ENCODE measurements at places on chromosomes 11 and 22. TPM values are rescaled to one million over a fixed set of nuclear protein-coding genes. Genes with fewer than 3 reads are reported as not detected.

GRCh38 chr22:20117633-20118299 lies 740 bp upstream of the TRMT2A start:
- DNase-seq, result no peak

Gene GNAZ
- 6.7 TPM for polyA plus RNA-seq

GRCh38 chr22:25749420-25750169 lies 7.6 kb downstream of the MYO18B start:
- DNase-seq, result no peak

- no peak for DNase-seq
Observed at GRCh38 chr22:35972559-35972958, 56.1 kb downstream of the RBFOX2 start.

DNA sequence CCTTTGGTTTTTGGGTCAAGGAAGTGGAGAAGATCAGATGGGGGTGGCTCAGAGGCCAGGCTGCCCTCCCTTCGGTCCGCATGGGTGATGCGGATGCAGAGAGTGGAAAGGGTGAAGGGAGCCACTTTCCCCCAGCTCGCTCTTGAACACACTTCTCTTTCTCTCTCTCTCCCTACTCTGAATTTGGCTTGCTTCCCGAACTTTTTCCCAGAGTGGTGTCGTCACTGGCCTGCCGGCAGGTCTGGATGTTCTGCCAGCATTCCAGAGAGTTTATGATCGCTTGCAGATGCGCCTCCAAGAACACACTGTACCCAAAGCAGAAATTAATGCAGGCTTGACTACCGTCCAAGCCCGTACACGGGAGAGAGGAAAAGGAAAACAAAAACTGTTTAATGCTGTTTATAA lies 103.2 kb downstream of the ZBTB16 start:
- DNase-seq, result peak; percentile 97

- no peak for DNase-seq
Observed at GRCh38 chr22:21916309-21916918, 36.2 kb downstream of the PPM1F start.

Gene PKNOX2
- polyA plus RNA-seq, result 13.9 TPM

- DNase-seq, result no peak
Observed at GRCh38 chr11:117176186-117176585, 2.4 kb upstream of the SIDT2 start.

- DNase-seq, result no peak
Observed at GRCh38 chr11:4699697-4700435, 2.2 kb upstream of the OR51E2 start.

- DNase-seq, result no peak
Observed at GRCh38 chr11:64851831-64852351, 7.4 kb upstream of the CDC42BPG start.

DNA sequence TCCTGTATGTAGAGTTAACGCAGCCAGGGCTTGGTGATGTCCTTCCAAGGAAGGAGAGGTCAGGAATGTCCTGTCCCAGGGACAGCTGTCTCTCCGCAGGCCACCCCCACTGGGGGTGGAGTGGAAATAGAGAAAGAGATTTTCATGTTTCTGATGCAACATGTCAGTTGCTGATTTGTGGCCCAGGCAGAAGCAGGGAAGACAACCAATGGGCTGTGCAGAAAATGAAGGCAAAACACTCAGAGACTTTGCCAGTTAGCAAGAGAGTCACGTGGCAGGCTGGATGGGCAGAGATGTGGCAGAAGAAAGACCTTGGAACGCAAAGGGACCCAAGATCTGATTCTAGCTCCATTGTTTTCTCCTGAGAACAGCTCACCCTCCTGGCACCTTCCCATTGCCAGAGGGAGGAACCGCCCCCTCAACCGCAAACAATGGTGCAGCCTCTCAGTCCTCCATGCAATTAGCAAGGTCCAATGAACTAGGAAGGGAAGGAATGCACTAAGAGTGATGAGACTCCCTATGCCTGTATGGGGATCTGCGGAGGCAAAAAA lies 71.0 kb downstream of the SYN3 start:
- no peak for DNase-seq

DNA sequence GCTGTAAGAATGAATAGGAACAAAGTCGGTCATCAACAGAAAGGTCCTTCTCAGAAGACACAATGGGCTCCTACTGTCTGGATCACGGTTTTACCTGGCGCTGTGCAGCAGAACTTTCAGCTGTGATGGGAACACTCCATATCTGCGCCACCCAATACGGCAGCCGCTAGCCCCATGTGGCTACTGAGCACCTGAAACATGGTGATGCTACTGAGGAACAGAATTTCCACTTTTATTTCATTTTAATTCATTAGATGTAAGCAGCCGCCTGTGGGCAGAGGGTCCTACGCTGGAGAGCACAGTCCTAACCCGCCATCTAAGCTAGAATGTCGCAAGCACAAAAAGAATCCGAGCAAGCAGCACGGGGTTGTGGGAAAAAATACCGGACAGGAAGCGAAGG lies 2.7 kb downstream of the SULT4A1 start:
- no peak for DNase-seq

DNA sequence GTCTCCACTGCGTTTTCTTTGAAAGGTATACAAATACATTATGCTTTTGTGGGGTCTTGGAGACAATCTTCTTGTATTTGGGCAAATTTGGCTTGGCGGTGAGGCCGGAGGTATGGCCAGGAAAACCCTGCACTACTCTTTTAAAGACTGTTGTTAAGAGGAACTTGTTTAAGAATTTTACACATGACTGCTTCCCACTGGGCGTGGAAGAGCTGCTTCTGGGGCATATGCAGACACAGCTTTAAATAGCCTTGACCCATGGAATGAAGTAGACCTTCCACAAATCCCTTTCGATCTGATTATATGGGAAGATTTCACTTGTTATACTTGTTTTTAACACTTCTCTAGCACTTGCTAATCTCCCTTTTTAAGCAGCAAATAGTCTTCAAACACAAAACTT lies 453.6 kb downstream of the MN1 start:
- DNase-seq, result peak; percentile 54

- no peak for DNase-seq
Observed at GRCh38 chr11:61587951-61588727, 7.3 kb upstream of the SYT7 start.

GRCh38 chr11:61870541-61871031 lies 20.8 kb downstream of the FADS3 start:
- no peak for DNase-seq

GRCh38 chr11:110919241-110919922 lies 207.1 kb upstream of the ARHGAP20 start:
- DNase-seq, result no peak

DNA sequence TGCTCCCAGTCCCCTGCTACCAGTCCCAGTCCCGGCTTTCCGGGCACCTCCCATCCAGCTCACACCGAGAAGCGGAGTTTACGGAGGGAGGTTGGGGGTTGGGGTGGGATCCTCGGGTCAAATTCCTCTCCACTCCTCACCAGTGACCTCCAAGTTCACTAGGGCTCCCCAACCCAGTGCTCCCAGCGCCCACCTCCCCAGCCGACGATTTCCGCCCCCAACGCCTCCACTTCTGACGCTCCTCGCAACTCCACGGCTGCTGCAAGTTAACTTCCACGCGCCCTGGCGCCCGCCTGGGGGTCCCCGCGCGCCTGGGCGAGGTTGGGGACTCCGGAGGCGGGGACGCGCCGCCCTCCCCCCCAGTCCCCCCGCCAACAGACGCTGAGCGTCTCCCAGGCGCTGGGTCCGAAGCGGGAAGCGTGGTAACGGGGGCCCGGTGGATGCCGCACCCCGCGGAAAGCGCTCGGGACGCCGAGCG lies 526 bp downstream of the TPST2 start:
- no peak for DNase-seq

DNA sequence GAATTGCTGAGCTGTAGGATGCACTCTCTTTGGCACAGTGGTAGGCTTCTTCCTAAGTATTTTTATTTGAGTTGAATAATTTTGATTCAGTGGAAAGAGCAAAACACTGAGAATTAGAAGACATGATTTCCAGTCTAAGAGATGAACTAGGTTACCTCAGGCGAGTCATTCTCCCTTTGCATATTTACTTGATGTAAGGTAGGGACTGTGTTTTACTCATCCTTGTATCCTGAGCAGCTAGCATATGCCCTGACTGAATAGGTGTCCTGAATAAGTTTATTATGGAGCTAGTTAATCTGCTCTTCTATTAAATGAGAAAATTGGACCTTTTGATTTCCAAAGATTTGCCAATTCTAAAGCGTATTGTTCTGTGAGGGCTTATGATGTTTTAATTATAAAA lies 50.7 kb downstream of the STIM1 start:
- no peak for DNase-seq

GRCh38 chr11:110409174-110409573 lies 20.6 kb upstream of the FDX1 start:
- no peak for DNase-seq

DNA sequence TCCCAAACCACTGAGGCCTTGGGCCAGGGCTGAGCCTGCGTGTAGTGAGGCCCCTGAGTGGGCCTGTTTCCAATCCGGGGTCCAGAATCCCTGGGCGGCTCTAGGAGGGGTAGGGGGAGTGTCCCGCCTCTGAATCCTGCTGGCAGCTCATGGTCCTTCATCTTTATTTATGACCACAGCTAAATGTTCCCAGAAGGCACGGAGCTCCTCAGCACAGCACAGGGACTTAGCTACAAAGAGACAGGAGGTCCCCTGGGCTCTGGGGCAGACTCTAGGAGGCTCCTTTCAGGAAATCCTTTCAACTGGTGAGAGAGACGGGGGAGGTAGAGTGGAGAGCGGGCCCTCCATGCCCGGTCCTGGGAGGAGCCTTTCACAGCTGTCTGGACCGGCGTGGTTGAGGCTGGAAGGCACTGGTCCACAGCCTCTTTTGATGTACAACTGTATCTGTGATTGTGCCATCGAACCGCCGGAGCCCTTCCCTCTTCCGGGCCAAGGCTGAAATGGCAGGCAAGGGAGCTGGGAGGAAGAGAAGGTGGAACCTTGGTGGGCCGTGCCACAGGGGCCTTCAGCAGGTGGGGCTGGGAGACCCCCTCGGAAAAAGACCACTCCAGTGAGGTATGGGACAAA lies 46.8 kb downstream of the SCUBE1 start:
- no peak for DNase-seq

- DNase-seq, result no peak
Observed at GRCh38 chr22:29914165-29914564, 31.2 kb downstream of the MTMR3 start.

GRCh38 chr22:49756201-49756600 lies 71.5 kb downstream of the BRD1 start:
- DNase-seq, result no peak

GRCh38 chr11:126748100-126748791 lies 252.3 kb downstream of the KIRREL3 start:
- DNase-seq, result no peak

DNA sequence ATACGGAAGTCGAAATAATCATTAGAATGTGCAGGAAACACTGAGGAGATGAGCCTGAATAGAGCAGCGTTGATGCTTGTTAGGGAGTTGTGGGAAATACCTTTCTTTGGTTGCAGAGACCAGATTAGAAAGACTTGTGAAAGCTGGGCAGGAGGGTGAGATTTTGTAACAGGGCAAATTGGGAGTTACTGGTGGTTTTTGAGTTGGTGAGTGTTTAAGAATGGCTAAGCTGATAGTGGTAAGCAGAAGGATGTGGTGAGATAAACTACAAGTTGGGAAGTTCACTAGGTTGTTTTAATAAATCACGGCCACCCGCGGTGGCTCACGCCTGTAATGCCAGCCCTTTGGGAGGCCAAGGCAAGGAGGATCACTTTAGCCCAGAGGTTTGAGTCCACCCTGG lies 34.4 kb downstream of the MCAM start:
- DNase-seq, result no peak

Gene SEZ6L
- 0.20 TPM for polyA plus RNA-seq

DNA sequence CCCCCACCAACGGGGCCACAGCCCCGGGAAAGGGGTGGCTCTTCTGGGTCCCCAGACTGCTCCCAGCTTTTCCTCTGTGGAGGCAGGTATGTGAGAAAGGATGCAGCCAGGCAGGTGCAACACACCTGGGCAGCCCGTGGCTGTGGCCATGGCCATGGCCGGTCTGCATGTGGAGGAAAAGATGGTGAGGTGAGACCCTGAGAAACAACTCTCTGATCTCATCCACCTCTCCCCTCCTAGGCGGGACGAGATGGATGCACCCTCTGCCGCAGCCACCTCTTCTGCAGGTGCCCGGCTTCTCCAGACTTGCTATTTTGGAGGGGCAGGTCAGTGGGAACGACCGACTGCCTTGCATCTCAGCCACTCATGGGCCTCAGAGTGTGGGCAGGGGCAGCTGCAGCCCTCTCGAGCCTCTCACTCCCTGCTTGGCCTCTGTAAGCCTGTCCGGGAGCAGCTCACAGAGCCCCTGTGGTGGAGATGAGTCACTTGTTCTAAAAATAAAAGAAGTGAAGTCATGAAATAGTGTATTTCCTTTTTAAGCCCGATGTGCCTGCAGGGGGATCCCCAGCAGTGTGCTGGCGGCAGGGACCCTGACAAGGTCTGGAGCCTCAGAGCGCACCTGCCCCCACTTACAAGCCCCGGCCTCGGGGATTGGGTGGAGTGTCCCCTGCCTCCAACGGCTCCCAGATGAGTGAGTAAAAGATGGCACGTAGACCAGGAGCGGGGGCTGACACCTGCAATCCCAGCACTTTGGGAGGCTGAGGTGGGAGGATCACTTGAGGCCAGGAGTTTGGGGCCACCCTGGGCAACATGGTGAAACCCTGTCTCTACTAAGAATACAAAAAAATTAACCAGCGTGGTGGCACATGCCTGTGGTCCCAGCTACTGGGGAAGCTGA lies 10.7 kb downstream of the SMIM38 start:
- no peak for DNase-seq

DNA sequence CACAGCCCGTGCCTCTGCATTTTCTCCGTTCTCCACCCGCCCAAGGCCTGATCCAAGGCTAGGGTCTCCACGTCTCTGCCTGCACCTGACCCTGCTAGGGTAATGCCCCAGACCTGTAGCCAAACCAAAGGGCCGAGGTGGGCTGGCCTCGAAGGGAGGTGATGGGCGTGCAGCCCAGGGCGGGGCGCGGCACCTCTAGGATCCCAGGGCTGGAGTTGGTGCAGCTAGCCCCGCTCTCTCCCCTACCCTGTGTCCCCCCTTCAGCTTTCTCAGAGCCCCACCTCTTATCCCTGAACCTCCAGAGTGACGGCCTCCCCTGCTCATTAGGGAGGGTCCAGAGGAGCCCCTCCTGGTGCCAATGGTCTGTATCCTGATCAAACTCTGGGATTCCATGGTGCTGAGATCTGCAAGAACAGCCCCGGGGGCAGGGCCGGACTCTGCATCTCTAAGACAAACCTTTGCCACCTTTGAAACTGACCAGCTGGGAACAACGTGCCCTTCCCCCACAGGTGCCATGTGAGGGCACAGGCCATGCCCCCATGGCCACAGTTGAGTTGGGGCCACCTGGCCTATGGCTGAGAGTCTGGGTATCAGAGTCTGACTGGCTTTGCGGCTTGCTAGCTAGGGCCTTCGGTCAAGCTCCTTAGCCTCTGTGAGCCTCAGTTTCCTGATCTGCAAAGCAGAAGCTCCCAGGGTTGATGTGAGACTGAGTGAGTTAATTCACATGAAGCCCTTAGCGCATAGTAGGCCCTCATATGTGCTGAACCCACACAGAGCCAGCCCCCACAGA lies 23.1 kb upstream of the CBX7 start:
- DNase-seq, result no peak

Gene OR2AT4
- polyA plus RNA-seq, result 0.03 TPM

Gene OR4C13
- not detected for polyA plus RNA-seq

Gene APOBEC3G
- 8.3 TPM for polyA plus RNA-seq

All from renal cortex interstitium (tissue), 15 donors.